ENCODE measurements at places on chromosomes 7 and 10.

GRCh38 chr7:155576416-155576815, 30.1 kb upstream of the CNPY1 start:
- DNase-seq = no peak

DNA sequence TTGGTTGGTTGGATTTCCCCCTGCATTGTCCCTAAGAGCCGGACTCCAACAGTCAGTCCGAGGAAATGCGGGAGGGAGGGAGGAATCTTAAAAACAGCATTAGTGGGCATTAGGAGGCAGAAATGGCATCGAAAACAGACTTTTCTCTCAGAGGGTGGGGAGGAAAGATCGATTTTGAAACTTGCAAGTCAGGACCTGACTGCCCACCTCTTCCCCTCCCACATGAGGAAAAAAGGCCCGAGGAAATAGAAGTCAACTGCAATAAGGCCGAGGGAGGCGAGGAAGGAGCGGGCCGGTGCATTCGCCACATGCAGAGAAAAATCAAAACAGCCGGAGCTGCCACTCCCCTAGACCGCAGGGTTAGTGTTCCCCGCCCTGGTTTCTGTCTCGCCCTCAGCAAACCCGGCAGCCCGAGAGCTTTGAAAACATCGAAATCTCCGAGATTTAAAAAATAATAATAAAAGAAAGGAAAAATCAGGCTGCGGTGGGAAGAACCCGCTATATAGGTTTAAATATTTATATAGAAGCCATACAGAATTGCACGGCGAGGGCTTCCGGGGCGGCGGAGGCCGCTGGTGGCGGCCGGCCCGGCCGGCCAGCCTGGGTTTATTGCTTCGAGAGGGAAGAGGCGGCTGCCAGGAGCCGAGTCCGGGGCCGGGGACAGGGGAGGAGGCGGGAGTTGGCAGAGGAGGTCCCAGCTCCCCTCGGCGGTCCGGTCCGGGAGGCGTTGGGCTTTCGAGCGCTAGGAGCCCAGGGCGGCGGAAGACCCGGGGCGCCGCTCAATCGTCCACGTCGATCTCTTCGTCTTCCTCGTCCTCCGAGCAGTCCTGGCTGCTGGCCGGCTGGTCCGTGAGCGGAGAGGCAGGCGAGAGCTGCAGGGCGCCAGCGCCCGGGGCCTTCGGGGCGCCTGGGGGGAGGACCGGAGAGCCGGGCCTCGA, 2.5 kb downstream of the LBX1 start:
- no peak for DNase-seq

- DNase-seq = no peak
Observed at GRCh38 chr7:36308031-36308430, 81.6 kb upstream of the ANLN start.

GRCh38 chr10:32911285-32912016, 46.6 kb downstream of the ITGB1 start:
- DNase-seq = no peak

DNA sequence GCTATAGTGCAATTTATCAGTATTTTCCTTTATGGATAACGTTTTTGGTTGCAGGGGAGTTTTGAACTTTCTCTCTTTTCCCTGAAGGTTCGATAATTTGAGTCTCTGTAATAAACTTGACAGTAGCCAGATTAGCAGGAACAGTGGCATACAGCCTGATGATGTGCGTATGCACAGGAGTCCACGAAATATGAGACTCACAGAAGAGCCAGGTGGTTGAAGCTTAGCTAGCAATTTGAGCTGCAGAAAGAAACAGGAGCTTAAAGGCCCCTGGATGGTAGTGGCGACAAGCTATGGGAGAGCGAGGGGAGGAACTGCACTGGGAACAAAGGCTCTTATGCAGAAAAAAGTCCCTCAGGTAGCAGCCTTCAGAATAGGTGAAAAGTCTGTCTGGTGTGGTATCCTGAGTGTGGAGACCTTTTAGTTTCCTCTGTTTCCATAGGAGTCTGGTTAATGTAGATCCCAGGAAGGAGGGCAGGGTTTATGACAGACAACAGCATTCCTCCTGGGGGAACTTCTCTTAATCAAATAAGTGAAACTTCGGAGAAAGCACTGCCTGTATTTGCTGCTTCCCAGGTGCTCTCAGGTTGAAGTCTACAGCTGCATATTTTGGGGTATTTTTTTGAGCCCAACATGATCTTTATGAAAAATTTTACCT, 32.7 kb downstream of the FANK1 start:
- no peak for DNase-seq

DNA sequence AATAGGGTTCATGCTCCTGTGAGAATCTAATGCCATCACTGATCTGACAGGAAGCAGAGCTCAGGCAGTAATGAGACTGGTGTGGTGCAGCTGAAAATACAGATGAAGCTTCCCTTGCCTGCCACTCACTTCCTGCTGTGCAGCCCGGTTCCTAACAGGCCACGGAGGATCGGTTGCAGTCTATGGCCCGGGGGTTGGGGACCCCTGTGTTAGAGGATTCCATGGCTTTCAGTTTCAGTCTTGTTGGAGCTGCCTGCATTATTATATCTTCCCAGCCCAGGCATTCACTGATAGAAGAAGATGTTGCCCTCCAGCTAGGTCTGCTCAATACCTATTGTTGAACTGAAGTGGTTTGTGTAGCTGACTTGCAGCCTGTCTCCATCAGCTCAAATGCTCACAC, 1298.8 kb downstream of the TYW1 start:
- DNase-seq = no peak

- DNase-seq = no peak
Observed at GRCh38 chr7:135322571-135323340, 89.1 kb downstream of the STRA8 start.

GRCh38 chr10:34918776-34919315, 103.8 kb upstream of the PARD3 start:
- DNase-seq = no peak

- no peak for DNase-seq
Observed at GRCh38 chr7:15954671-15955354, 268.3 kb upstream of the MEOX2 start.

GRCh38 chr7:55108818-55109217, 90.0 kb downstream of the EGFR start:
- DNase-seq = no peak

DNA sequence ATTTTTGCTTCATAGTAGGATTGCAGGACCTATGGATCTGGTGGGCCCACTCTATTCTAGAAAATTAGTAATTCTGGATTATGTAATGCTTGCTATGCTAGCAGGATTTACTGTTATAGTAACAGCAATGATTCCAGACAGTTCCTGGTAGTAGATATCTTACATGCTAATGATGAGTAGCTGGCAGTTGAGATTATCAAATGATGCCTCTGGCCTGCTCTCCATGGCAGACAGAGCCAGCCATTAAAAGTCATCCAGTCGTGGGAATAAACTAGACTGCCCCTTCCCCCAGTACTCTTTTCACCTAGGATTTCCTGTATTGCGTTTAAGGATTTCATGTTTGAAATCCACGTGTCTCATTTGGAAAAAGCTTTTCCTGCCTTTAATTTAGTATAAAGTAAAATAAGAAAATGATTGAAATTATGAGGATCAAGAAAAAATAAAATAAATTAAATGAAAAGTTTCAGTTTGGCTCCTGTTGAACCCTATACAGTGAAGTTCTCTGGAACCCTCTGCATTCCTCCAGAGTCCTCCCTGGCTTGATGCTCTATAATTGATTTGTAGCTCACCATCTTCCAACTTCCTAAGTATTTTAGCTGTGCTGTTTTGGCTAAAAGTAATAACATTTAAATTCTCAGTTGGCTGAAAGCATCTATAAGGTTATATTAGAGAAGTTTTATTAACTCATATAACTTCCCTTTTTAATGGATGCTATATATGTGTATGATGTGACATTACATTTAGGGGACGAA, 14.6 kb downstream of the UMAD1 start:
- no peak for DNase-seq

DNA sequence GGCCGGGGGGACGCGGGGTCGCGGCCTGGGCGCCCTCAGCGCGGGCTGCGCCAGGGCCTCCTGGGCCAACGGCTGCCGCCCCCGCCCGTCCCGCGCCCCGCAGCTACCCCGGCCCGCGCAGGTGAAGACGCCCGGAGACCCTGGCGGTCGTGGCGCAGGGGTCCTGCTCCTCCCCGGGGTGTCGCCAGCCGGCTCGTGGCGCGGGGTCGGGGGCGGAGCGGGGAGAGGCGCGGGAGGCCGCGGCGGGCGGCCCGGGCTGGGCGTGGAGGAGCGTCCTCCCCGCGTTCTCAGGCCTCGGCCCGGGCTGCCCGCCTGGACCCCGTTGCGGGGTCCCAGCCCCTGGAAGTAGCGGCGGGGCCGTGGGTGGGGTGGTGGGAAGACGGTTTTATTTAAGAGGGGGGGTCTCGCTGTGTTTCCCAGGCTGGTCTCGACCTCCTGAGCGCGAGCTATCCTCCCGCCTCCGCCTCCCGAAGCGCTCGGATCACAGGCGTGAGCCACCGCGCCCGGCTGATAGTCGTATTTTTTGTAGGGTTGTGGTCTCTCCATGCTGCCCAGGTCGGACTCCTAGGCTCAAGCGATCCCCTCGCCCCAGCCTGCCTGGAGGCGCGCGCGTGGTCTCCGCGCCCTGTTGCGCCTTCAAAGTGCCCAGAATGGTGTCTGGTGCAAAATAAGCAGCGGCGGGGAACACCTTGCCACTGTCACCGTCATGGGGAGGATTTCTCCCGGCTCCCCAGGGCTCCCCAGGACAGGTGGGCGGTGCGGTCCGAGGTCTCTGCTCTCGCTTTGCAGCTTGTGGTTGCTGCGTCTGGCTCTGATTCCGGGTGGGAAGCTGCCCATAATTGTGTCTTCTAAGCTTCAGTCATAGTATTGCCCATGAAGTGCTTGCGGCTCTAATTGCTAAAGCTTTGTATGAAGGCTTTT, 15.3 kb upstream of the SUN1 start:
- DNase-seq = no peak

- DNase-seq = no peak
Observed at GRCh38 chr10:21100190-21100589, 203.1 kb upstream of the NEBL start.

- DNase-seq = no peak
Observed at GRCh38 chr7:4134204-4134603, 547.9 kb upstream of the FOXK1 start.

GRCh38 chr7:76346778-76347177, 12.0 kb downstream of the YWHAG start:
- DNase-seq = no peak

GRCh38 chr10:29535778-29536453, 98.9 kb downstream of the SVIL start:
- no peak for DNase-seq

DNA sequence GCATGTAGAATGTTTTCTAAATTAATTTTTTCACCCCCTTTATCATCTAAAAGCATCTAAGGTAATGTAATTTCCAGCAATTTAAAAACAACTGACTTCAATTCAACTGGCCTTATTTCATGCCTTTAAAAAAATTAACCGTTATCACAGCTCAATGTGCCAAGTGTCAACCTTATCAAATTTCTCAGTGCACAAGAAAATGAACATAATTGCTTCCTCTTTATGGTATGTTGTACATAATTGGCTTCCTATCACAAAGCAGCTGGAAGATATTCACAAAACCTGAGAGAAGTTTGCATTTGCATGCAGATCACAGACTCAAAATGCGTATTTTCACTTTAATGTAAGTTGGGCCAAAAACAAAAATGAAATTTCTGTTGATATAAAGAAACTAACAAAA, 966.4 kb downstream of the GRM8 start:
- no peak for DNase-seq

DNA sequence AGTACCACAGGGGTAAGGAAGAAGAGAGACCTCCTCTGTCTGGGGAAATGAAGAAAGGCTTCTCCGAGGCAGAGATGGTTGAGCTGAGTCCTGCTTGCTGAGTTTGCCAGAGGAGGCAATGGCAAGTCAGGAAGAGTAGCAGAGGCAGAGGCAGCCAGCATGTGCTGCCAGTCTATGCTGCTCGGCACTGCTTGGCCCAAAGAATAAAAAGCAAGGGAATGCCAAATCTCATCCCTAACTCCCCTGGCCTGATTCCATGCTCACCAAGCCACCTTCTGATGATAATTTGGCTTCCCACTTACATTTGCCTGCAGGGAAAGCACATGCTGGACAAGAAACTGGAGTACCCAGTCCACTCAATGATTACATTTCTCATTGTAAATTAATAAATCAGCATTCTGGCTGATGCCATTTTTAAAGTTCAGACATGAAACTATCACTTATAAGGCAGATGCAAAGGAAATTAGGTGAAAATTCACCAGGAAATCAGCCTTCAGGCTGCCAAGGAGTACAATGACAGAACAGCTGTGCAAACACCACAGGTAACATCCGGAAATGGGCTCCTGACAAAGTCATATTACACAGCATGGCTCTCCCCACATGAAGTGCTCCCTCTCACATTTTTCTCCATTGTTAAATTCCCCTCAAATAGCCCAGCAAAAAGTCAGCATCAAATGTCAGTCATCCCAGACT, 245.9 kb downstream of the MTERF1 start:
- no peak for DNase-seq

DNA sequence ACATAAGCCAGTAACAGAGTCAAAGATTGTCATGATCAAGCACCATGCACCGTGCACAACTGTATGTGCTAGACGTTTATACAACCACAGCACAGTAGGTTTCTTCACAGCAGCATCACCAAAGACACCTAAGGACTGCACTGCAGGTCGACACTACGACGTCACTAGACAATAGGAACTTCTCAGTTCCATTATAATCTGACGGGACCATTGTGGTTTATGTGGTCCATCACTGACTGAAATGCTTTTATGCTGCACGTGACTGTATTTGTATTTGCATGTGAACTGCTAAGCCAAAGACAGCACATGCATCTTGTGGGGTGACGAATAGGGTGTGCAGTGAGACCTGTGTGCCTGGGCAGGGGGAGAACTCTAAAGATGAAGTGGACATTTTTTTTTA, 164.9 kb downstream of the PARD3 start:
- DNase-seq = no peak

DNA sequence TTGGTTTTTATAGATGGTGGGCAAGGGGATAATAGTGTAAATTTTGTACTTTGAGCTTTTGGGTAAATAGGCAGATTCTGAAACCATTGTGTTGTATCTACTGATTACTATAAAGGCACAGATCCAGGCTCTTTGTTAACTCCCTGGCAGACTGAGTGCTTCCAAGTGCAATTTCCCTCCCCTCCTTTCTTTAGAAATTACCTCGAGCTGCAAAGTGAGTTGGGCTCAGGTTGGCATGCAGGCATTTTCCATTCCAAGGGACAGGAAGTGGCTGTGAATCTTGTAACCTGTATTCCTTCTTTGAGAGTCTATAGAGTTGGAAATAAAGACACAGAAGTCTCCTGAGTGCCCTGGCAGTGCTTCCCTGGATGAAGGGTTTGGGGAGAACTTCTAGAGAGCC, 494.2 kb upstream of the GALNT17 start:
- DNase-seq = no peak

DNA sequence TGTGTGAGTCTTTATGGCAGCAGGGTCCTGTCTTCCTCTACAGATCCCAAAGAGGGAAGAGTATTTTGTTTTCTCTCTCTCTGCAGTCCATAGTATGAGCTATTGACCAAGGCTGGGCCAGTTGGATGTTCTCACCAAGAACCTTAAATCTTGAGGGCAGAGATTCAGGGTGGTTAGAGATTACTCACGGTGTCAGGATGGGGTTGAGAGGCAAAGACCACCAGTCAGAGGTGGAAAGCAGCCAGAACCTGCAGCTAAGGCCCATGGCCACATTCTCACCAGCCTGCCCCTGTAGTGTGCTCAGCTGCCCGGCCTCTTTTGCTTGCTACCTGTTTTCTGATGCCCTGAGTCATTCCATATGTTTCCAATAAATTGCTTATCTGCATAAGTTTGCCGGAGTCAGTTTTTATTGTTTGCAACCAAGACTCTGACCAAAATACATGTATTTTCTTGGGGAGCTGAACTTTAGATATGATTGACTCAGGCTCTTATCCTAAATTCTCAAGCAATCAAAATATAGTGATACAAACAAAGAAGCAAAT, 67.0 kb downstream of the MAP3K8 start:
- DNase-seq = no peak

- DNase-seq = no peak
Observed at GRCh38 chr7:132656846-132657776, 80.8 kb upstream of the PLXNA4 start.

All from keratinocyte (primary cell).